T-cell (primary cell): ENCODE measurements at places on chromosomes 2 and 18. TPM values are rescaled to one million over a fixed set of nuclear protein-coding genes. Genes with fewer than 3 reads are reported as not detected.
A peak's percentile ranks its signal among the peaks of the same experiment; 100 is the strongest.

- no peak overlapping the region for H3K4me3 ChIP-seq
- H3K27me3 ChIP-seq, result no peaks in the 10 kb centered on the region
- H3K36me3 ChIP-seq, result no peaks in the 10 kb centered on the region
- H3K27ac ChIP-seq, result no peak overlapping the region
- no peak for DNase-seq
These were observed 515.7 kb upstream of the HS6ST1 start for GRCh38 chr2:128834207-128834879.

ITGA4 gene
- 258 TPM for total RNA-seq

- no peak overlapping the region for H3K27ac ChIP-seq
- DNase-seq, result no peak
- no peaks in the 10 kb centered on the region for H3K4me1 ChIP-seq
These were observed 2.5 kb downstream of the CYP1B1 start for GRCh38 chr2:38073211-38074057.

DNA sequence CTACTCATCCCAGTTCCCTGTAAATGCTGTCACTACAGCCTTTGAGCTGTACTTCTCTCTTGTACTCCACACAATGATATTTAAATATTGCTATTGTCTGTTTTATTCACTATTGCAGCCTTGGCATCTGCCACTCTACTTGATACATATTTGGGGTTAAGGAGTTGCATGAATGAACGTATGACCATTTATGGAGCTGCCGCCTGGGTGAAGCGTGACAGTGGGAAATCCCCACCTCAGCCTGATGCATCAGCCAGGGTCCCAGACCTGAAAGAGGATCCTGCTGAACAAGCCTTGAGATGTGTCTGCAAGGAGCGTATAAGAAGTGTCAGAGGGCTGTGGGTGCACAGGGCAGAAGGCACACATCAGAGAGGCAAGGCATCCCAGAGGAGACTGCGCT is 39.1 kb downstream of the MRPL35 start:
- no peak overlapping the region for H3K27ac ChIP-seq
- H3K4me3 ChIP-seq, result peak overlapping the region; percentile 32
- H3K4me1 ChIP-seq, result peaks cover 7% of the 10 kb centered on the region
- H3K27me3 ChIP-seq, result no peaks in the 10 kb centered on the region

REG3G gene
- total RNA-seq, result not detected

- H3K27ac ChIP-seq, result no peak overlapping the region
- no peaks in the 10 kb centered on the region for H3K36me3 ChIP-seq
- no peaks in the 10 kb centered on the region for H3K4me1 ChIP-seq
- no peak overlapping the region for H3K4me3 ChIP-seq
- no peak for DNase-seq
- no peaks in the 10 kb centered on the region for H3K27me3 ChIP-seq
These were observed 27.6 kb downstream of the MRPL33 start for GRCh38 chr2:27798948-27799645.

- peaks cover 18% of the 10 kb centered on the region for H3K4me1 ChIP-seq
- no peak for DNase-seq
- no peak overlapping the region for H3K4me3 ChIP-seq
- no peak overlapping the region for H3K27ac ChIP-seq
These were observed 62.3 kb downstream of the ITGA6 start for GRCh38 chr2:172489681-172490080.

DNA sequence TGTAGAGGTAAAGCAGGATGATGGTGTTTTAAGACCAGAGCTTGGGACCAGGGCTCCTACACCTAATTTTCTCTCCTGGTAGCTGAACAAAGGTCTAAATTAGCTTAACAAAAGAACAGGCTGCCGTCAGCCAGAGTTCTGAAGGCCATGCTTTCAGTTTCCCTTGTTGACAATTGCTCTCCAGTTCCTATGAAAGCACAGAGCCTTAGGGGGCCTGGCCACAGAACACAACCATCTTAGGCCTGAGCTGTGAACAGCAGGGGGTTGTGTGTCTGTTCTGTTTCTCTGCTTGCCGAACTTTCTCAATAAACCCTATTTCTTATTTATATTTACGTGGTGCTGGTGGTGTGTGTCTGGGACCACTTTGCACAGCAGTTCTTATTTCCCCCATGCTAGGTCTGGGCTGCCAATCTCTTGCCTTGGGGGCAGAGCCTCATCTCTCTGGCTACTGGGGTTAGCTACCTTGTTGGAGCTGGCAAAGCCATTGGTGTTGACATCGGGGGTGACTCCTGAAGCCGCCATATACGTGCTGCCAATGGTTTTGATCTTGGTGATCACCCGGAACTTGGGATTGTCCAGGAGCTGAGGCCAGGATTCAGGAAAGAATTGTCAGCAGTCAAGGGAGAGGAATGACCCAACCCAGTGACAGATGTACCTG is 29.0 kb downstream of the CENPO start:
- DNase-seq, result no peak
- no peaks in the 10 kb centered on the region for H3K4me1 ChIP-seq
- no peaks in the 10 kb centered on the region for H3K27me3 ChIP-seq
- peaks cover 21% of the 10 kb centered on the region for H3K36me3 ChIP-seq
- no peak overlapping the region for H3K4me3 ChIP-seq
- H3K27ac ChIP-seq, result no peak overlapping the region

GRCh38 chr2:40242315-40242714 is 209.6 kb downstream of the SLC8A1 start:
- H3K4me3 ChIP-seq, result no peak overlapping the region
- H3K36me3 ChIP-seq, result no peaks in the 10 kb centered on the region
- no peak for DNase-seq
- no peaks in the 10 kb centered on the region for H3K4me1 ChIP-seq
- no peak overlapping the region for H3K27ac ChIP-seq
- no peaks in the 10 kb centered on the region for H3K27me3 ChIP-seq

HOXD12 gene
- not detected for total RNA-seq

HOXD3 gene
- total RNA-seq, result not detected

- H3K27me3 ChIP-seq, result no peaks in the 10 kb centered on the region
- no peak overlapping the region for H3K27ac ChIP-seq
- H3K36me3 ChIP-seq, result no peaks in the 10 kb centered on the region
- no peaks in the 10 kb centered on the region for H3K4me1 ChIP-seq
- no peak for DNase-seq
- H3K4me3 ChIP-seq, result no peak overlapping the region
These were observed 229.5 kb upstream of the ZC3H15 start for GRCh38 chr2:186256540-186256939.

GRCh38 chr2:168543037-168543436 is 87.0 kb downstream of the CERS6 start:
- no peak overlapping the region for H3K4me3 ChIP-seq
- no peaks in the 10 kb centered on the region for H3K27me3 ChIP-seq
- H3K4me1 ChIP-seq, result peaks cover 15% of the 10 kb centered on the region
- no peaks in the 10 kb centered on the region for H3K36me3 ChIP-seq

GRCh38 chr2:214987261-214987660 is 151.2 kb downstream of the ABCA12 start:
- no peaks in the 10 kb centered on the region for H3K27me3 ChIP-seq
- no peak overlapping the region for H3K4me3 ChIP-seq
- H3K27ac ChIP-seq, result no peak overlapping the region
- H3K4me1 ChIP-seq, result no peaks in the 10 kb centered on the region
- no peak for DNase-seq

GRCh38 chr2:217269701-217270484 is 410.0 kb upstream of the TNP1 start:
- no peak overlapping the region for H3K4me3 ChIP-seq
- DNase-seq, result no peak
- no peaks in the 10 kb centered on the region for H3K27me3 ChIP-seq
- H3K36me3 ChIP-seq, result no peaks in the 10 kb centered on the region
- no peaks in the 10 kb centered on the region for H3K4me1 ChIP-seq

DNA sequence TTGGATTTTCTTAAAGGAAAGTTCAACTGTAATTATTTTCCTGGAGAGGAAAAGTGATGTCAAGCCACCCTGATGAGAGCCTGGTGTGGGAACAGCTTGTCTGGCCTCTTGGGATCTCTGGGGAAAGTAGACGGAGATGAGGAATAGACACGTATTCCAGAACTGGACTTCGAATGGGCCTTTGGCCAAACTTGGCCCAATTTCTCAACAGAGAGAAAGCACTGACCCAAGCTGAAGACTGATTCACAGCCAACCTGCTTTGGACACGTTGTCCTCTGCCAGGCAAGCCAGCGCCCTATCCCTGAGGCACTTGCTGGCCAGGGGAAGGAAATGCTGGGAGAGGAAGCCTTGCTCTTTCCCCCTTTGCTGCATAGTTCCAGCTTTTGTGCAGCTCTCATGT is 70.8 kb upstream of the CTAGE1 start:
- H3K4me1 ChIP-seq, result no peaks in the 10 kb centered on the region
- H3K4me3 ChIP-seq, result no peak overlapping the region
- no peak for DNase-seq
- no peaks in the 10 kb centered on the region for H3K27me3 ChIP-seq
- no peak overlapping the region for H3K27ac ChIP-seq
- H3K36me3 ChIP-seq, result no peaks in the 10 kb centered on the region

PRSS56 gene
- not detected for total RNA-seq

SFTPB gene
- not detected for total RNA-seq

IL1A gene
- total RNA-seq, result not detected

DNA sequence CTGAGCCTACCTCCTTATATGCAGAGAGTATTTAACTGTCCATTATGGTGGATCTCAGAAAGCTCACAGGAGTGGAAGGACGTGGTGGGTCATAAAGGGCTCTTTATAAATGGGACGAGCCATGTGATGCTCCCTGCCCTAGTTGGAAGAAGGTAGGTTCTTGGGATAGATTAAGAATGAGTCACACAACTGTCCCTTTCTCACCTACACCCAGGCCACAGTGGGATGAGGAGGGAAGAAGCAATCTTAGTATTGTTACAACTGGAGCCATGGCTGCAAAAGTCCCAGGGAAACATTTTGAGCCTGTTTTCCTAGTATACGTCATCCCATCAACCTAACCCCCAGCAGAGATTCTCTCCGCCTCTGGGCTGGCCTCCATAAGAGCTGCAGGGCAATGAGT is 229.9 kb downstream of the TTC32 start:
- no peak overlapping the region for H3K4me3 ChIP-seq
- no peaks in the 10 kb centered on the region for H3K36me3 ChIP-seq
- no peak overlapping the region for H3K27ac ChIP-seq
- no peak for DNase-seq

TGFBRAP1 gene
- total RNA-seq, result 21.8 TPM

MYCN gene
- 0.56 TPM for total RNA-seq
